ENCODE measurements at places on chromosomes 3 and 15. TPM values are rescaled to one million over a fixed set of nuclear protein-coding genes. Genes with fewer than 3 reads are reported as not detected.

DNA sequence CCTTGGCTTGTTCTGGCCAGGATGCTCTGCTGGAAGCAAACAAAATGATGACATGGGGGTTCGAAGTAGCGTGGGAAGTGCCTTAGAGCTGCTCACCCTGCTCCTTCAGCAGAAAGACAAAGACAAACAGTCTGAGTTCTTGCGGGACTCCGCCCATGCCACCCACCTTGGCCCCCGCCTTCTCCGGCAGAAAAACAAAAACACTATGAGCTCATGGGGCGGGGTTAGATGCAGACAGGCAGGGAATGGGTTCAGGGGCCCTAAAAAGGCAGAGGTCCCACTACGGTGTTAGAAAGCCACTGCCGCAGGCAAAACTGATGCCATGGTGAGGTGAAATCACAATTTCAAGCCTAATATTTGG lies 9.7 kb upstream of the NCKIPSD start:
- DNase-seq = peak; percentile 77

DNA sequence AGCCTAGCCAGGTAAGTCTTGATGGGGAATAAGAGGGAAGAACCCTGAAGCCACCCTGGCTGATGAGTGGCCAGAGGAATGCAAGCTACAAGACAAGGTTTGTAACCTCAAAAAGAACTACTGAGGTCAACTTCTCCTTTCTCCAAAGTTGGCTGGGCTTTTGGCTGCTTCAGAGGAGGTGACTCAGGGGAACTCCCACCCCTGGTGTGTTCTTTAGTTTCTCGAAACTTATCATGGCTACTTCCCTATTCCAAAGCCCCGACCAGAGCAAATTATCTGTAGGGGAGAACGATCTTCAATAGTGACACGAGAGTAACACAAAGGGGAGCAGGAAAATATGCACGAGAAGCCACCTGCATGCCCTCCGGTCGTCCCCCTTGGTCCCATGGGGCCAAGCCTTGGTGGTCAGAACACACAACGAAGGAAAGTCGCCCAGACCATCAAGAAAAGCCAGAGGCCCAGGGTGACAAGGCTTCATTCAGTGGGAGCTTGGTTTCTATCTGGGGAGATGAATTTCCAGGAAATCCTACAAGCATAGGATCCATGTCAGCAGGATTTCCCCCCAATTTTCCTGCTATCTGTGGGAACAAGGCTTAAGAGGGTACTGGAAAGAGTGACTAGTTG lies 6.5 kb upstream of the BCL2A1 start:
- DNase-seq = no peak

DNA sequence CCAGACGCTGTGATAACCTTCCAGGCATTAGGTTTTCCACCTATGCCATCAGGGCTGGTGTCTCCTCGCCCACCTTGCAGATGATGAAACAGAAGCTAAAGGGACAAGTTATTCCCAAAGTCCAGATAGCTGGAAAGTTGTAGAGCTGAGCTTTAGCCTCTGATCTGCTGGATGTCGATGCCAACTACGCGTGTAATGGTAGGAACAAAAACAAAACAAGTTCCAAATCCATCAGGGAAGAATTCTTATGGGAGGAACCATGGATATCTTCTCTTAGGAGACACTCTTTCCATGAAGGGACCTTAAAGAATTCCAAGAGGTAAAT lies 28.1 kb upstream of the RHO start:
- DNase-seq = no peak

GRCh38 chr3:38842266-38842965 lies 26.4 kb upstream of the SCN10A start:
- DNase-seq = no peak

DNA sequence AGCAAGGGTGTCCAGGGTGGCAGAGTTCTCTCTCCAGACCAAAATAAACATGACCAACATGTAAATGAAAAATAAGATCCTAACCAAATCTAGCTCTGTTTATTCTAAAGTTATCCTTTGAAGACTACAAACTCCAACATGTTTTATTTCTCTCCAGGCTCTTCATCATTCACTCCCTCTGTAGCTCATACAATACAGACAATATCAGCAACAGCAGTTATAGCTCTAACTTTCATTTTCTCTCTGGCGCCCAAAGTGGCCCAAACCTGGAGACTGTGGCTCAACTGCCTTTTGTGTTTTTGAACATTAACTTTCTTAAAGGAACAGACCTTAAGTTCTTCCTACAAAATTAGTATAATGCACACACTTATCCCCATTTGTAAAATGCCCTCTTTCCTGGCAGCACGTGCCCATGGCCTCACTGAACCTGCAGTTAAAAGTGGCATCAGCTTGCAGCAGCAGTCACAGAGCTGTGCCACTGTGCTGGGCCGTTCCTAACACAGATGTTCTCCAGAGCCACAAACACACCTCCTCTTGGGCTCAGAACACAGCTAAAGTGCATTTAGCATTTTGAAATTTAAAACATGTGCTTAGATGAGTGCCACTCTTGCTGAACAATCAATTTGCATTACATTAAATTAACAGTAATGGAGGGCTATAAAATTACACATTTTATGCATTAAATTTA lies 91.9 kb downstream of the RORA start:
- no peak for DNase-seq

DNA sequence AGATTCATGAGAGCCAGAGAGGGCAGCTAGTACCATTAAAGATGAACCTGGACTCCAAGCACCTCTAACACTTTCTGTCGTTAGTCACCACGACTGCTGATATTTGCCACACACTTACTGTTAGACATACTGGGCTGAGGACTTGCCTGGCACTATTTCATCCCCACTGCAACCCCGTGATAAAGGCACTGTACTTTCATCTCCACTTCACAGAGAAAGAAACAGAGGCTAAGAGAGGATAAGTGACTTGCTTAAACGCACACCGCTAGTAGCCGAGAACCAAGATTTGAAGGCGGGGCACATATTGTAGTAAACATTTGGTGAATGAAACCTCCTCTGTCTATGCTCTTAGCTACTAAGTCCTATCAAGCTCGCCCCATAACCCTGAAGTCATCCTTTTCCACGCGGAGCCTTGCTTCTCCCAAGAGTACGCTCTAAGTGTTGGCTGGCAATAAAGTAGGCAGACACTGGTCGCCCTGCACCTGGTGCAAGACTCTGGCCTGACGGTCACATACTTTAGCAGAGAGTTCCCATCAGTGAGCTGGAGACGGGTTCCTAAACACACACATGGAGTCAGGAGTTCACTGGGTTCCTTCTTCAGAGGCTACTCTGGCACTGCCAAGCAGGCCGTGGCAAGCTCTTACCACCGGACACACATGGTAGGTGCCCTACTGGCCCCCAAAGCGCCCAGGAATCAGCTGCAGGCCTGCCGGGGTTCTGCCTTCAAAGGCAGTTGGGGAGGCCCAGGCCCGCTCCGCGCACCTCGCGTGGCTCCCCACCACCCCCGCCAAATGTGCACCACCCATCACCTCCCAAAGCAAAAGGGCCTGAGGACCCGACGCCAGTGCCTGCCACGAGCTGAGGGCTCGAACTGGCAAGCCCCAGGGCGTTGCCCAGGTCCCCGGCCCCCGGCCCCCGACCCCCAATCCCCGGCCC lies 951 bp downstream of the POMGNT2 start:
- no peak for DNase-seq

GRCh38 chr3:147930232-147930807 lies 521.2 kb downstream of the ZIC1 start:
- DNase-seq = peak; percentile 17

DNA sequence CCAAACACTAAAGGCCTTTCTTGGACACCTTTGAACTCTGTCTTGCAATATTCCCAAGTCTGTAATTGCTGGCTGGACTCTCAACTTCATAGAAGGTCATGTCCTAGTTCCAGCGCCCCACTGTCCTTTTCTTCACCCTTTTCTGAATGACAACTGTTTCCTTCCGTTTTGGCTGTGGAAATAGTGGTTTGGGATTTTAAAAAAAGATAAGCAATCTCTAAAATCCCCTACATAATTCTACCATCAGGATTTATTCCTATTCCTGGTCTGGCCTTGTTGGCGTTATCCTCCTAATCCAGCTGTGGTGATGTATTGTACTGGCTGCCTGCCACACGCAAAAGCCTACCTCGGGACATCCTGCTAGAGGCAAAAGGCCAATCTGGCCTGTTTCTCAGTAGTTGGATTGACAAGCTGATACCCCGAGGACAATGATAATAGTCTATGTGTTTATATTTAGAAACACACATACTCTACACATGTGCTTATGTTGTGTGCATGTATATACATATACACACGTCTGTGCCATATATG lies 440.3 kb upstream of the DPH6 start:
- DNase-seq = no peak

DNA sequence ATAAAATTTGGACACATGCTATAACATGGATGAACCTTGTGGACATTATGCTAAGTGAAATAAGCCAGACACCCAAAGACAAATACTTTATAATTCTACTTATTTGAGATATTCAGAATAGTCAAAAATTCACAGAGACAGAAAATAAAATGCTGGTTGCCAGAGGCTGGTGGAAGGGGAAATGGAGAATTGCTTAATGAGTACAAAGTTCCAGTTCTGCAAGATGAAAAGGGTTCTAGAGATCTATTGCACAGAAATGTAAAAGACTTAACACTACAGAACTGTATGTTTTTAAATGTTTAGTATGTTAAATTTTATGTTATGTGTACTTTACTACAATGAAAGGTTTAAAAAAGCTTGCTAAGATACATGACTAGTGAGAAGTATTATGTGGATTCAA lies 344.8 kb downstream of the CNTN3 start:
- DNase-seq = no peak

DNA sequence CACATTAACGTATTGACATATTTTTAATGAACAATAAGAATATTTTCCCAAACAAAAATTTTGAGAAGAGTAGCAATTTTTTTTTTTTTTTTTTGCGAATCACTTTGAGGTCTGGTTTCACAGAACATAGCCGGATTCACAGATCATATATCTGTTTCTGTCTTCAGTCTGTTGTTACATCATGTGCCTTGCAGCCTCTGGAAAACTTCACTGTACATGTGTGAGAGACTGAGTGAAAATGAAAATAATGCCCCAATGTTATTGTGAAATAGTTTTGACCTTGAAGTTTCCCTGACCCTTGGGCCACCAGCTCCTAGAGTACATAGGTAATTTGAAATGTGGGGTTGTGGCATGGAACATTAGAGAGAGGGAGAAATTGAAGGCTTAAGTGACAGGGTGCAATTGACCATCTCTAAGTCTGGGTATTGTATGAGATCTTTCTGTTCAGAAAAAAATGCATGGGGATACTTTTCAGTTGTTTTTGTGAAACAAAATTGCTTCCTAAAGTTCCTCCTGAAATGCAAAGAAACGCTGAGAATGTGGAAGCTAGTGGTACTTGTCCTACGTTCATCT lies 14.0 kb downstream of the ITPR1 start:
- no peak for DNase-seq

DNA sequence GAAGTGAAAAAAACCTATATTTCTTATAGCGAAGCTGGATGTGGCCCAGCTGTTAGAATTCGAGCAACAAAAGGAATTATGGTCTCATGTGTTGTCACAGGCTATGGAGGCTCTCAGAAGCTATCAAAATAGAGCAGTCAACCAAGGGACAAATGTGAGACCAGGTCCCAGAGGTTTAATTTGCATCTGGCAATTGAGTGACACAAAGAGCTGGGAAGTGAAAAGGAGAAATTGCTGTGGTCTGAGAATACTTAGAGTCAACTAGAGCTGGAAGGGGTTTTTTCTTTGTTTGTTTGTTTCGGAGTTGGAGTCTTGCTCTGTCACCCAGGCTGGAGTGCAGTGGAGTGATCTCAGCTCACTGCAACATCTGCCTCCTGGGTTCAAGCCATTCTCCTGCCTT lies 61.3 kb upstream of the SMAD3 start:
- DNase-seq = no peak

GRCh38 chr15:55907797-55908196 lies 85.6 kb downstream of the NEDD4 start:
- DNase-seq = peak; percentile 81

GRCh38 chr3:23096041-23096440 lies 107.1 kb upstream of the UBE2E2 start:
- peak; percentile 66 for DNase-seq

GRCh38 chr3:32460031-32460749 lies 42.5 kb downstream of the CMTM6 start:
- no peak for DNase-seq

DNA sequence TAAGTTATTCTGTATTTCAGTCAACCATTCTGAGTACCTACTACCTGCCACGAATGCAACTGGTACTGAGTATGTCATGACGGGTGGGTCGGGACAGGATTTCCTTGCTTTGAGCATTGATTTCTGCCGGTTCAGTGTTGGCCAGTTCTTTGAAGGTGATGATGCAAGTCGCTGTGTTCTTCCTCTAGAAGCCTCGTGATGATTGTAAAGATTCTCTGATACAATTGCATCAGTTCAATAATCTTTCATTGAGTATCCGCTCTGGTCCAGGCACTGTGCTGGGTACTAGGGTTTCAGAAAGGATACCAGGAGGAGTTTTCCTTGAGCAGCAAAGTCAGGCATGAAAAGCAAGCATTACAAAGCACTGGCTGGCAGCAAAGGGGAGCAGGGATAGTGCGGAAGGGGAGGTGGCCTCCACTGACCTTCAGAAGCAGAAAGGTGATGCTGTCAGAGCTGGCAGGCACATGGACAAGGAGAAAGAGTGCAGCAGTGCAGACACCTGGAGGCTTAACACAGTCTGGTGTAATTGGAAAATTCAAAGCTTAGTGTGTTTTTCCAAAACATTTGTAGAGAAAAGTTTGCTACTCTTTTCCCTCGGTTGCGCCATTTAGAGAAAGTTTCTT lies 100.1 kb downstream of the RPL39L start:
- DNase-seq = no peak

- no peak for DNase-seq
Observed at GRCh38 chr15:31280831-31281216, 45.8 kb upstream of the KLF13 start.

DNA sequence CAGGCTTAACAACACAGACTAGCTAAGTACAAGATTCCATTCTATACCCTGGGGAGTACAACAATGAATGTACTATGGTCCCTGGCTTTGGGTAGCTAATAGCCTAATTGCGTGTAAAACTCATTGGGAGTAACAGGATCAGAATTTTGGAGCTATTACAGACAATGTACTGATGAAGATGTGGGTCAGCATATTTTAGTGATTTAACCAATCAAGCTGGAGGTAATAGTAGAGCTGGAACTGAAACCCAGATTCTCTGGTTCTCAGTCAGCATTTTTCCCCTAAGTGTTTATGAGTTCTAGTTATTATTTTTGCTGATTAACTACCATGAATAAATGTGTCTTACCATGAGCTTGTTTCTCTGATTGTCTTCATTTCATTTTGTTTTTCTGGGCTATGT lies 578.7 kb downstream of the NLGN1 start:
- DNase-seq = no peak

CHL1 gene
- not detected for total RNA-seq

GPR27 gene
- total RNA-seq = 6.3 TPM

FRMD5 gene
- 0.98 TPM for total RNA-seq

PLIN1 gene
- total RNA-seq = 0.17 TPM

CEMIP gene
- total RNA-seq = 0.14 TPM

GABRB3 gene
- total RNA-seq = not detected

SPINT1 gene
- total RNA-seq = 57.9 TPM

SLCO3A1 gene
- total RNA-seq = 11.9 TPM

CLDN16 gene
- total RNA-seq = 0.23 TPM

SLC6A11 gene
- total RNA-seq = 1.5 TPM

All from MCF 10A (cell line).